Breast epithelium (tissue), 4 donors: ENCODE measurements at places on chromosomes 2 and 18. TPM values are rescaled to one million over a fixed set of nuclear protein-coding genes. Genes with fewer than 3 reads are reported as not detected.
A peak's percentile ranks its signal among the peaks of the same experiment; 100 is the strongest.

The TNFAIP6 gene
- 12.5 TPM for total RNA-seq

The CRYGC gene
- total RNA-seq, result not detected

The NXPH2 gene
- not detected for total RNA-seq

The MLPH gene
- total RNA-seq, result 242 TPM

The TEX44 gene
- not detected for total RNA-seq

The OSBPL1A gene
- total RNA-seq, result 84.3 TPM

GRCh38 chr2:103459283-103459682 lies 697.5 kb downstream of the TMEM182 start:
- no peak for DNase-seq
- H3K27me3 ChIP-seq, result no peaks in the 10 kb centered on the region
- no peak overlapping the region for H3K4me3 ChIP-seq
- no peaks in the 10 kb centered on the region for H3K36me3 ChIP-seq
- H3K27ac ChIP-seq, result no peak overlapping the region

GRCh38 chr2:85470850-85471800 lies 52.6 kb downstream of the SH2D6 start:
- no peaks in the 10 kb centered on the region for H3K27me3 ChIP-seq
- peak overlapping the region; percentile 74 for H3K27ac ChIP-seq
- peaks cover 12% of the 10 kb centered on the region for H3K4me1 ChIP-seq
- no peaks in the 10 kb centered on the region for H3K36me3 ChIP-seq
- no peak for DNase-seq
- H3K4me3 ChIP-seq, result no peak overlapping the region

- no peaks in the 10 kb centered on the region for H3K4me1 ChIP-seq
- DNase-seq, result no peak
- no peak within 1 kb of the TSS for H3K27ac ChIP-seq
- no peaks in the 10 kb centered on the region for H3K36me3 ChIP-seq
- H3K27me3 ChIP-seq, result peaks cover 53% of the 10 kb centered on the region
These were observed at the start of gene CFAP65 for GRCh38 chr2:219041252-219041651. Gene CFAP65 (minus strand): TSS chr2:219041516. CDS start chr2:219039048, 2,468 bp downstream.

- H3K27me3 ChIP-seq, result no peaks in the 10 kb centered on the region
- DNase-seq, result no peak
- no peaks in the 10 kb centered on the region for H3K4me1 ChIP-seq
- H3K27ac ChIP-seq, result no peak overlapping the region
These were observed 67.2 kb downstream of the LCLAT1 start for GRCh38 chr2:30514134-30514847.

DNA sequence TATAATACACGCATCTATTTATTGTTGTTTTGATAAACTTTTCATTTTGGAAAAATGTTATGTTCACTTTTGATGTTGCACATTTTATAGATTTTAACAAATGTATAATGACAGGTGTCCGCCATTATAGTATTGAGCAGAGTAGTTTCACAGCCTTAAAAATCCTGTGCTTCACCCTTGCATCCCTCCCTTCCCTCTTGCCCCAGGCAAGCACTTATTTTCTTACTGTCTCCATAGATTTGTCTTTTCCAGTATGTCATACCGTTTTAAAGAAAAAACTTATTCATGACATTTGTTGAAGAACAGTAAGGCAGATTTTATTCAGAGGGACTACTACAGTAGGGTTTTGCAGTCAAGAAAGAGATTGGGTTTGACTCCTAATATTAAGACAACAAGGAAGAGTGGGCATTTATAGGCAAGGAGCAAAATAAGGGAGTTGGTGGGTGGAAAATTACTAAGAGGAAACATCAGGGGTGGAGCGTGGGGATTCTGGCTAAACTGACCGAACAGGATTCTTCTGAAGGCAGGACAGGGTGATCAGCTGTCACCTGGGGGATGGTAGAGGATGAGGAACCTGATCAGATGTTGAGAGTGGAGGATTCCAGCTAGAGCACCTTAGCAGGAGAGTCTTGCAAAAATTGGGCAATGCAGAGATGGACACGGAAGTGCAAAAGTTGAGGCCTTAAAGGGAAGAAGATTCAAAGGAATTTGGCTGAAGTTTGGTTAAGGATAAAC lies 108.8 kb downstream of the NCK2 start:
- DNase-seq, result no peak
- no peaks in the 10 kb centered on the region for H3K4me1 ChIP-seq
- peak overlapping the region; percentile 68 for H3K27ac ChIP-seq
- H3K4me3 ChIP-seq, result no peak overlapping the region
- no peaks in the 10 kb centered on the region for H3K27me3 ChIP-seq
- H3K36me3 ChIP-seq, result no peaks in the 10 kb centered on the region

GRCh38 chr2:158507141-158507540 lies 50.4 kb downstream of the PKP4 start:
- DNase-seq, result no peak
- H3K4me3 ChIP-seq, result no peak overlapping the region
- H3K27me3 ChIP-seq, result no peaks in the 10 kb centered on the region
- H3K36me3 ChIP-seq, result no peaks in the 10 kb centered on the region
- no peak overlapping the region for H3K27ac ChIP-seq

- H3K27ac ChIP-seq, result no peak overlapping the region
- H3K36me3 ChIP-seq, result no peaks in the 10 kb centered on the region
- H3K4me1 ChIP-seq, result peaks cover 6% of the 10 kb centered on the region
- H3K4me3 ChIP-seq, result no peak overlapping the region
- H3K27me3 ChIP-seq, result no peaks in the 10 kb centered on the region
These were observed 49.6 kb downstream of the CRIM1 start for GRCh38 chr2:36405183-36405582.

DNA sequence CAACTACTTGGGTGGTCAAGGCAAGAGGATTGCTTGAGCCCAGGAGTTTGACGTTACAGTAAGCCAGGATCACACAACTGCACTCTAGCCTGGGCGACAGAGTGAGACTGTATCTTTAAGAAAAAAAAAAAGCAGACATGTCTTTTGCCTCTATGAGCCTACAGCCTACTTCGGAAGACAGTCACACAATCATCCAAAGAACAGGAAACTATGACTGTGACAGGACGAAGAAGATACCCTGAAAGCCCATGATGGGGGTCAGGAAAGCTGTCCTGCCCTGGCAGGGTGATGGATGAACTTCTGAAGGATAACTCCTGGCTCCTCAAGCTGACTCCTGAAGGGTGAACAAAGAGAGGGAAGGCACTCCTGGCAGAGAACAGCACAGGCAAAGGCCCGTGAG lies 251.7 kb upstream of the SIX2 start:
- H3K4me3 ChIP-seq, result no peak overlapping the region
- H3K36me3 ChIP-seq, result no peaks in the 10 kb centered on the region
- no peak overlapping the region for H3K27ac ChIP-seq
- H3K4me1 ChIP-seq, result no peaks in the 10 kb centered on the region

GRCh38 chr2:131034122-131035051 lies 58.9 kb downstream of the FAM168B start:
- H3K27me3 ChIP-seq, result no peaks in the 10 kb centered on the region
- DNase-seq, result no peak
- no peaks in the 10 kb centered on the region for H3K4me1 ChIP-seq
- H3K27ac ChIP-seq, result no peak overlapping the region

DNA sequence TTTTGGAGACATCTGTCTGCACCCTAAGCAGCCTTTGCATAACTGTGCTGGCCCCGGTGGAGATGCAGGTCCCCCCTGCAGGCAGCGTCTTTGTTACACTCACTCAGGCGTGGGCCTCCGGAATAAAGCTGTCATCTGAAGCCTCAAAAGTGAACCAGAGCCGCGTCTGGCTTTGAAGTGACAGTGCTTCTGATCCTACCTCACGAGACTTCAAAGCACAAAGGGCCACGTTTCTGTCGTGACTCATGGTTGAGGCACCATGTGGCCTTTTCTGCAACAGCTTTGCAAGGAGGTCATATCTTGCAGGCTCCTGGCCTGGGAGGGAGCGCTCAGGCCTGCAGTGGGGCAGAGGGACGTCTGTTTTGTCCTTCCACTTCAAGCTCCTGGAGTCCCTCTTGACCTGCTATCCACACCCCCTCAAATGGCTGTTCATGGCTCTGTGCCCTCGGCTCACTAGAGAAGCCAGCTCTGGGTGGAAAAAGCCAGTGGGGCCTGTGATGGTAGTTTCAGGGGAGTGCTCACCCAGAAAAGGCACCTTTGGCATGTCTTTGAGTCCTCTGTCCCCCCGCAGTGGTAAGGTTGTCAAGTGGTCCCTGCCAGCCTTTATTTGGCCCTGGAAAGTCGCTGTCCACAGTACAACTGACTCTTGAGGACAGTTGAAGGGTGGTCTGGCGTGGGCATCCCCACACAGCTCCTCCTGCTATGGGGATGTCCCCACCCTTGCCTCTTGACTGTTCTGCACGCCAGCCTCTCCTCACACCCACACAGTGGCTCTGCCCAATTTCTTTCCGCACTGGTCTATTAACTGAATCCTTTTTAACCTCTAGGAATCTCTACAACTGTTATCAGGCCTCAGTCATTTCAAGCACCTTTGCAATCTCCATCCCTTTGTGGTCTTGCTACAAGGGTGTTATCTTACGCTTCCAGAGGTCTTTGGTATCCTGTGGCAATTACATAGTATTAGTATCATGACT lies 19.3 kb downstream of the GPR55 start:
- no peak for DNase-seq
- no peak overlapping the region for H3K4me3 ChIP-seq
- H3K36me3 ChIP-seq, result no peaks in the 10 kb centered on the region
- H3K4me1 ChIP-seq, result no peaks in the 10 kb centered on the region

- no peaks in the 10 kb centered on the region for H3K36me3 ChIP-seq
- no peaks in the 10 kb centered on the region for H3K27me3 ChIP-seq
- no peak overlapping the region for H3K27ac ChIP-seq
- no peak overlapping the region for H3K4me3 ChIP-seq
These were observed 306.5 kb upstream of the ZNF521 start for GRCh38 chr18:25658476-25658875.

DNA sequence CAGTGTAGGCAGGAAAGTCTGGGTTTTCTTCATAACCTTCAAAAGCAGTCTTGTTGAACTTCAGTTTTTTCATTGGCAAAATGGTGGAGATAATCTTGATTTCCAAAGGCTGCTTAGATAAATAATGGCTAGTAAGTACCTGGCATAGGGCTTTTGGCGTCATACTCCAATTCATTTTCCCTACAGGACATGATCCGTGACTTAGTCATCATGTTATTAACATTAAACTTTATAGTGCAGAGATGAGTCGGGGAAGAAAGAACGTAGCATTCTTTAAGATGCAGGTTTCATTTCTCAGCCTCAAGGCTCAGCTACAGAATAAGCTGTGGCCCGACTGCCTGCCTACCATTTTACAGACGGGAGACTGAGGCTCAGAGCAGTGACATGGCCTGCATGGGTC lies 64.0 kb downstream of the RALBP1 start:
- DNase-seq, result no peak
- peaks cover 6% of the 10 kb centered on the region for H3K36me3 ChIP-seq
- no peaks in the 10 kb centered on the region for H3K27me3 ChIP-seq
- no peaks in the 10 kb centered on the region for H3K4me1 ChIP-seq
- H3K27ac ChIP-seq, result no peak overlapping the region

DNA sequence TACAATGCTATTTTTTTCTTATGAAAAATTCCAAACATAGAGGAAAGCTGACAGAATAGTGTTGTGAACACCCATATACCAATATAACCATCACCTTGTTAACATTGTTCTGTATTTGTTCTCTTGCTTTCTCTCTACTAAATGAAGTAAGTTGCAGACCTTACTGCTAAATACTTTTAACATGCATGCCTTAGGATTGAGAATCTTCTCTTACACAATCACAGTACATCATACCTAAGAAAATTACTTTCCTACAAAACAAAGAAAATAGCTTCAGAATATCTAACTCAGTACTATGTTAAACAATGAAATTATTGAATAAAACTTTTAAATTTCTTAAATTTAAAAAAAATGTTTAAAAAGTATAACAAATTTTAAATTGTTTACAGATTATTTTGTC lies 136.5 kb downstream of the UBR3 start:
- H3K36me3 ChIP-seq, result no peaks in the 10 kb centered on the region
- H3K27ac ChIP-seq, result no peak overlapping the region
- no peaks in the 10 kb centered on the region for H3K4me1 ChIP-seq
- no peaks in the 10 kb centered on the region for H3K27me3 ChIP-seq
- no peak for DNase-seq

DNA sequence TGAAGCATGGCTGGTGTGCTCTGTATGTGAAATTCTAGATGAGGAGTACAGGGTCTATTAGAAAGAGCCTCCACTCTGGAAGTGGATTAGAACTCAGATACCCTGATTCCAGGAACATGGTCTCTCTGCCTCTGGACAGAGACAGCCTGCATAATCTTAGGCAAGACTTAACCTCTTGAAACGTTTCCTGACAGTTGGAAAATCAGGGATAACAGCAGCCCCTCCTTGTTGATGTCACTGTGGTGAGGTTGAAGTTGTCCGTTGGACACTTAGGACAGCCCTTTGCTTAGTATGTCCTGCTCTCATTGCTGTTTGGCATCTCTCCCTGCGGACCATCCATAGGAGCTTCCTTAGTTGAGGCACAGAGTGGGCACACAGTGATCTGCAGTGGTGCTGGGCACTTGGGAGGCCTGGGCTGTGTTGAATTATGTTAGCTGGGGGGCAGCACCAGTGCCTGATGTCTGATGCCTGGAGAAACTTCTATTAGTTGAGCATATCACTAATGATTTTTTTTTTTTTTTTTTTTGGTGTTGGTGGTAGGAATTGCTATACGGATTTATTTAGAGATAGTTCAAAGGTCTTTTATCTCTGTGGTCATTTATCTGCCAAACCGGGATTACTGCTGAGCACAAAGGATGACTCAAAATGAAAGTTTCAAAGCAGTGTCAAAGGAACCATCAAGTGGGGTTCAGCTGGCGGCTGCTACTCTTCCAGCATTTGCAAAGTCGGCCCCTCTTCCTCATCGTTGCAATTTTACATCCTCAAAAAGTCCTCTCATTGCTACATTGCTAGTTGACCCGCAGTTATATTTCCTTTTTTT lies 28.8 kb downstream of the SETBP1 start:
- no peak overlapping the region for H3K4me3 ChIP-seq
- H3K36me3 ChIP-seq, result no peaks in the 10 kb centered on the region
- H3K4me1 ChIP-seq, result no peaks in the 10 kb centered on the region
- no peak for DNase-seq
- peak overlapping the region; percentile 57 for H3K27ac ChIP-seq
